GM06990 (cell line): ENCODE measurements at places on chromosomes 6 and 20.
A peak's percentile ranks its signal among the peaks of the same experiment; 100 is the strongest.

- DNase-seq: no peak
Measured at GRCh38 chr20:48098099-48098498, 312.8 kb upstream of the SULF2 start.

DNA sequence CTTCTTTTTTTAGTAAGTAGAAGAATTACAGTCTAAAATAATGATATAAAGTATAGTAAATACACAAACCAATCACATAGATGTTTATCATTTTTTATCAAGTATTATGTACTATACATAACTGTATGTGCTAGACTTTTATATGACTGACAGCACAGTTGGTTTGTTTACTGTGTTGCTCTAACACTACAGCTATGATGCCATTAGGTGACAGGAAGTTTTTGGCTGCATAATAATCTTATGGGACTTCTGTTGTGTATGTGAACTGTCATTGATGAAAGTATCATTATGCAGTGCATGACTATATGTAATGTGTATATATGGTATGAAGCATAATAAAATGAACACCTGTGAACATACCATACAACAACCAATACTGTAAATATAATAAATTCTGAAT is 104.0 kb downstream of the ZFAND3 start:
- DNase-seq: no peak

DNA sequence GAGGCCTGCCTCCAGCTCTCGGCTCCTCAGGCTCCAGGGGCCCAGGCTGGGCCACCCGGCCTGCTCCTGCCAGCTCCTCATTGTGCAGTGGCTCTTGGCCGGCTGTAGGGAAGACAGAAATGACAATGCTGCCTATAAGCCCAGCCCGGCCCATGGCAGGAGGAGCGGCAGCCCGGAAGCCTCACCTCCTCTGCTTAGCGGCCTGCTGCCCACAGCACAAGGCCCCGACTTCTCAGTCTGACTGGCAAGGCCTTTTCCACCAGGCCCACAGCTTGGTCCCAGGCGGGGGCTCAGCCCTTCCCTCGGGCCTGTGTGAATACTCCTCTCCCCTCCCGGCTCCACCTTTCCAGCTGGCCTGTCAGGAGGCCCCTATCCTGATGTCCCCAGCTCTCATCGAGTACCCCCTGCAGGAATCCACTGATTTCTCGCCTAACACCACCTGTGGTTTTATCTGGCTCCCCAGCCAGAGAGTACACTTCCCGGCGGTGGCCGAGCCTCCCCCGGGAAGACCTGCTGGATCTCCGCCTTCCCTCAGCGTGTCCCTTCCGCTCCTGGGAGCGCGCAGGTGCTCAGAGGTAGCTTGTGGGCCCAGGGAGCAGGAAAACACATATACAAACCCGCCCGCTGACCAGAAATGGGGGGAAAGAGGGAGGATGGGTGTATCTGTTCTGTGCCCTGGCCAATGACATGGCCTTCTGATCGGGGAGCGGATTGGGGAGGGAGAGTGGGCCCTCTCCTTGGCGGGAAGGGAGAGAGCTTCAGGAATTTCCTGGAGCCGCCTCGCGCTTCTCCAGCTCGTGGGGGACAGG is 963 bp downstream of the DDRGK1 start:
- peak; percentile 59 for DNase-seq

- no peak for DNase-seq
Measured at GRCh38 chr20:54161008-54161820, 12.6 kb downstream of the CYP24A1 start.

GRCh38 chr6:85942844-85943243 is 300.2 kb upstream of the SYNCRIP start:
- peak; percentile 22 for DNase-seq

GRCh38 chr20:23178806-23179205 is 92.7 kb upstream of the CD93 start:
- DNase-seq: no peak

DNA sequence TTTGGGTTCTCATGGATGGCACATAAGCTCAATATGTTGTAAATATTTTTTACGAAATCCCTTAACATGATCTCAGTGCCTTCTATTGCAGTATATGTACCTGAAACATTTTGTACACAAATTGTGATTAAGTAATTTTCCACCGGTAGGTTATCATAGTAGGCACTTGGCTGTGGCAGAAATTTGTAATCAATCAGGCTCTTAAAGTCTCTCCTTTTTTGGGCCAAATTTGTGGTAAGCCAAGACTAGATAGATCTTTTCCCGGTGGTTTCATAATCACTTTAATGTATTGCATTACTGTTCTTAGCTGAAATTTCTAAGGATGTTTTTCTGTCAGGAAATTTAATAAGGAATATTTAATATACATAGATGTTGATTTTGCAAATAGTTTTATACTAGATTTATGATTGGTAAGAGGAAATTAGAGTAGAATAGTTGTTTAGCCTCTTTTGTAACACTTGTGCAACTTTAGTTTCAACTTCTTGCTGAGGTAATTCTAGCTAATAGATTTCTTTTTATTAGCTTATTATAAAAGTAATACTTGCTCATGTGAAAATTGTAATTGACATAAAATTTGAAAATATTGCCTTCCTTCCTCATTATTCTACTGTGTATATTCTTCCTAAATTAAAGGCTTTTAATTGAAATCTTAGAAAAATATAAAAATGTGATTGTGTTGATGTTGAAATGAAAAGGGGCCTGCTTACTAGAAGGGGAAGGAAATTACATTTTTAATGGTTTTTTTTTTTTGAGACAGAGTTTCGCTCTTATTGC is 3.2 kb downstream of the PCMT1 start:
- no peak for DNase-seq

DNA sequence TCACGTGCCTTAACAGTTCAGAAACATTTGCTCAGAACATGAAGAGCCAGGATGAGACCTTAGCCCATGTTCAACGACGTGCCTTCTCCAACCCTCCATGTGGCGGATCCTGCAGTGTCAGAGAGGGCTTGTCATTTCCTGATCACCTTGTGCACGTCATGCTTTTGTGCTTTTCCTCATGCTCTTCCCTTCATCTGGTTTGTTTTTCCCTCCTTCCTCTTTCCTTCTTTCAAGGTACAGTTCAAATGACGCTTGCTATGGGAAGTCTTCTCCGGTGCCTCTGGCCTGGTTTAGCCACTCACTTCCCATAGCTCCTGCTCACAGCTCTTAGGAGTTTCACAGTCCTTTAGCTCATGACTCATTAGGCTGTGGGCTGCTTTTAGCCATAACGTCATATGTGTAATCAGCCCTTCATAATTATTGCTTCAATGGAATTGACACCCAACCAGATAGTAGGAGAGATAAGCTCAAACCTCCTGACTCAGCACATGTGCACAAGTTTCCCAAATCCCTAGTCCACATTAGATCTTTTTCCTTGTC is 102.7 kb upstream of the CNKSR3 start:
- no peak for DNase-seq

DNA sequence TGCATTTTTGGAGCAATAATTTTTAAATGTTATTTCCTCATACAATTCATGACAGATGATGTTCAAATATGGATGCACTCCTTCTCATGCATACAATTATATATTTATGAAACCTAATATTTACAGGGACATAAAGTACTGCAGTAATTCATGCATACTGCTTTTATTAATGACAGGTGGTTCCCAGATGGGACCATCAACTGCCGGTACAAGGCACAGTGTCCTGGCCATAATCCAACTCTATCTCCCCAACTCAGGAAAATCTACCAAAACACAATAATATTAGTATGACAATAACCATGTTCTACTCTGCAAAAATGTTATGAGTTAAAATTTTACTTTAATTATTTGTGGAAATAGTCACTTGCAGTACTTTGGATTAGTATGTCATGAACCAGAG is 77.8 kb downstream of the VIP start:
- no peak for DNase-seq

DNA sequence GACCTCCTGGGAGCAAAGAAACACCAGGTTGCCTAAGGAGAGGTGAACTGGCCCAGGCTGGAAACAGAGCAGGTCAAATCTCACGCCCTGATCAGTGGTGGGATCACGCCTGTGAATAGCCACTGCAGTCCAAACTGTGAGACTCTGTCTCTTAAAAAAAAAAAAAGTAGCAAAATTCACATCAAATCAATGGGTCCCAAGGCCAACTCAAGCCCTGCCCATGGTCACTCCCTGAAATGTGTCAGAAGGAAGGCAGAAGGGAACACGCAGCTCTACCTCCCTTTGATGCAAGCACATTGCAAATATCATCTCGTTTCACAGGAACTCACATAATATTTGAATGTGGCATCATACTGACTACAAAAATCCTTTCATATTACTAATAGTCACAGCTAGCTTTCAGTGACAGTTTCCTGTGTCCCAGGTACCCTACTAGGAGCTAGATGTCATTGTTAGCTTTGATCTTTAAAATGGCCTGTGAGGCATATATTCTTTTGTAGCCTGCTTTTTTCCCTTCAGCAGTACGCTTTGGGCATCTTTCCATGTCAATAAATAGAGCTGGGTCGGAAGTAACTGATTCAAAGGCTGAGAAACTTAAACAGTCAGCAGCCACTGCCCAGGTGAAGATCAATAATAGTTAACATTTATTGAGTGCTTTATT is 14.4 kb upstream of the TTPAL start:
- DNase-seq: no peak

DNA sequence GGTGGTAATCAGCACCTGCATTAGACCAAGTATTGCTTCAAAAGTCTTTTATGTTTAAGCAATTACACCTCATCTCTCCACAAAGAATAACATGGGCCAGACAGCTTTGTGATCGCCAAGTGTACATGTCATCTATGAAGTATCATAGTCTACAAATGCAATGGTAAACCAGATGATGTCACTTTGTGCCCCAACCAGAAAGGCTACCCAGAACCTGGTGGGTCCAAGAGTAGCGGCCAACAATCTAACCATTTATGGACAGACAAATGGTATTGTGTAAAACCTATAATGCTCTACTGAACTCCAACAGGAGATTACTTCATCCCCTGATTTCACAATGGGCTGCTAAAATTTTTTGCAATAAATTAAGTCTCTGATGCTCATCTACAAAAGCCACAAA is 295.9 kb downstream of the GMDS start:
- DNase-seq: no peak

- no peak for DNase-seq
Measured at GRCh38 chr20:32003325-32003724, 6.9 kb upstream of the CCM2L start.

DNA sequence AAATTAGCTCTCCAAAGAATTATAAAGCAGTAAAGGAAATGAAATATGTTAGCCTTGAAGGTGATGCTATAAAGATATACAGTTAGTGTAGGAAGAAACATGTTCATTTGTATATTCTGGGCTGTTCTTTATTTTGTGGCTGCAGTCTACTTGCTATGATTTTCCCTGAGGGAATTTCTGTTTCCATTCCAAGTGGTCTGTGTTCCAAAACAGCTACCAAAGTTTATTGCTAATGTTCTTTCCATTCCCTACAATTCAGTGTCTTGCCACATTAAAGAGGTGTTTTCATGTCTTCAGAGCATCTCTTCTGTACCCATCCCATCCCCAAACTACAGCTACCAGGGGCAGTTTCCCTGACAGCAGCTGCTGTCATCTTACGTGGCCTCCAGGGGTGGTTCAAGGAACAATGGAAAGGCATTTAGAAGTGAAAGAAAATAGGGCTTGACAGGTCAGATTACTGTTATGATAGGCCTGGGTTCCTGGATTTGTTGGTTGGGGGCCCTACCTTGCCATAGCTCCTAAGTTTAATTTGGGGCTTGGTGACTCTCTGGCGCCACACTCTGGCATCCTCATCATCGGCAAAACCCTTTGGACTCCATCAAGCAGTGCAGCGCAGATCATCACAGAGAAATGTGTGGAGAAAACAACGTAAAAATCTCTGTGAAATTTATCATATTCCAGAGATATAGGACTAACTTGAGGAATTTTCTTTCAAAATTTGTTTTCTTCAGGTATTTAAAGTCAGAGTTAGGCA is 33.8 kb upstream of the AIG1 start:
- no peak for DNase-seq

DNA sequence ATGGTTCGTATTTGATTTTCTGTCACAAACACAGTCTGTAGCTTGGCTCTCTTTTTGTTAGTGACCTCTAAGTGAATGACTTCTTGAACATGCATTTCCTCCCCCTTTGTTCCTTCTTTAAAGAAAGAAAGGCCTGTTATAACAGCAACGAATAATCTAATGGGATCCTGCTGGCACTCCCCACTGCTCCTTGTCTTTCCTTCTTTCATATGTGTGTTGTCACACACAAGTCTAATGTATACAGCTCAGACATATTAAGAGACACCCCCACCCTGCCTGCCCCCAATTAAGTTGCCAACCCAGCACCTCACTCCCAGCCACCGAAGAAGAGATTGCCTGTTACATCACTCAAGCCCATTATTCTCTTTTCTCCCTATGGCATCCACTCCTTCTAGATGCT is 4.9 kb upstream of the SAMD5 start:
- no peak for DNase-seq

DNA sequence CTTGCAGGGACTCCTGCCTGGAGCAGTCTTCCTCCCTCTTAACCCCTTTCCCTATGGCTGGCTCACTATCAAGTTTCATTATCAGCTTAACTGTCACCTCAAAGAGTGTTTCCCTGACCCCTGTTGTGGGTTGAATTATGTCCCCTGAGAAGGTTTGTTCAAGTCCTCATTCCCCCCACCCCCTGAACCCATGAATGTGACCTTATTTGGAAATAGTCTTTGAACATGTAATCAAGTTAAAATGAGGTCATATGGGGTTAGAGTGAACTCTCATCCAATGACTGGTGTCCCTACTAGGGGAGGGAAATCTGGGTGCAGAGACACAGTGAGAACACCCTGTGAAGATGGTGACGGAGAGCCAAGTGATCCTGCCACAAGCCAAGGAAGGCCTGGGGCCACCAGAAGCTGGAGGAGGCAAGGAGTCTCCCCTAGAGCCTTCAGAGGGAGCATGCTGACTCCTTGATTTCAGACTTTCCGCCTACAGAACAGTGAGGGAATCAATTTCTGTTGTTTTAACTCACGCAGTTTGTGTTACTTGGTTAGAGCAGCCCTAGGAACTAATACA is 165.2 kb upstream of the TOP1 start:
- no peak for DNase-seq

DNA sequence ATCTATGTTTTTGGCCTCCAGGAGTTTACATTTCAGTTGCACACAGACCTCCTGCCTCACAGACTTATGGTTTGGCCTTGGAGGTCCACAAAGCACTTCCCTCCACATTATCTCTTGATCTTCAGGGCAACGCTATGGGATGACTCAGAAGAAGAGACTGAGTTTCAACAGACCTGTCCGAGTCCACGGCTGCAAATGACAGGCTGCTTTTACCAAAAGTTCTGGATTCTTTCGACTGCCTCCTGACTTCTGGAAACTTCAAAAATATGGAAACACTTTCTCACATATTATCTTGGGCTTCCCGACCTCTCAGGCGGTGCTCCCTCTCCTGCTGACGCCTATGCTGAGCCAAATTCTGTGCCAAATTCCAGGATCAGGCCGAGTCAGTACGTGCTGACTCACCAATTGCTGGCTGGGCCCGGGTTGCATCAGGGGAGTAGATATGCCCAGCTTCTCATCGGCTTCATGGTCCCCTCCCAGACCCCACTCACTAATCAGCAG is 190.2 kb downstream of the BMP7 start:
- no peak for DNase-seq

GRCh38 chr20:57090590-57091560 is 175.6 kb downstream of the BMP7 start:
- no peak for DNase-seq
